ENCODE measurements at places on chromosomes 1 and 21. TPM values are rescaled to one million over a fixed set of nuclear protein-coding genes. Genes with fewer than 3 reads are reported as not detected.

DNA sequence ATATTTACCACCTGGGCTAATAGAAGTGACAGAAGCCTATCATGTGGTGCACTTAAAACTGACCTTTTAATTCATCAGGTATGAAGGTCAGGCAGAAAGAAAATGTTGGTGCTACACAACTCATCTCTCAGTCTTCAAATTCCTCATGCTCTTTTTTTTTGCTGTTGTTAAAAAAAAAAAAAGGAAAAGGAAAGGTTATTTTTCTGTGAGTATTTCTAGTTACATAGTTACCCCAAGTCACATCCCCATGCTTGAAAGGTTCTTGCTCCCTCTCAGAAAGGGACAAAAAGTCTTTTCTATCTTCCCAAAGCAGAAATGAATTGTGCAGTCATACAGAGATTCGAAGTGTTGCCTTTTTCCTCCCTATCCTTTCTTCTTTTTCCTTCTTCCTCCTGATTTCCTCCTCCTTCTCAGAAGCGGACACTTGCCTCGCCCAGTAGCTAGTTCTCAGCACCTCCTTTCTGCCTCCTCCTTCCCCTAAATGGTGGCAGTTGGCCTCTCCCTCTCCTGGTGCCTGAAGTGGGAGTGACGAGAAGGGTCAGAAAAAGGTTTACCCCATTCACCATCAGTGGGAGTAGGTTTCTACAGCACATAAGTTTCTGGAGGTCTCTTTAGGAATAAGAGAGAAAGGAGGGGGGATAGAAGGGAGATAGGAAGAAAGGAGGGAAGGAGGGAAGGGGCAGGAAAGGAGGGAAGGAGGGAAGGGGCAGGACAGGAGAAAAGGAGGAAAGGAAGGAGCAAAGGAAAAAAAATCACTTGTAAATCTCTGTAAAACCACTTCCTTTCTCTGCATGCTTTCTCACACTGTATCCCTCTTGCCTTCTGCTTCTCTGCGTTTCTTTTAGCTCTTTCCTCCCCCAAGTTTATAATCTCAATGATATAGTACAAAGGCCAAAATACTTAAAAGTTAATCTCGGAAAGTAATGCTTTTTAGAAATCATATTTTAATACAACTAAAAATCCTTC lies 20.4 kb upstream of the C1orf105 start:
- no peak for DNase-seq

GRCh38 chr1:63774617-63775417 lies 1.0 kb downstream of the ROR1 start:
- no peak for DNase-seq

DNA sequence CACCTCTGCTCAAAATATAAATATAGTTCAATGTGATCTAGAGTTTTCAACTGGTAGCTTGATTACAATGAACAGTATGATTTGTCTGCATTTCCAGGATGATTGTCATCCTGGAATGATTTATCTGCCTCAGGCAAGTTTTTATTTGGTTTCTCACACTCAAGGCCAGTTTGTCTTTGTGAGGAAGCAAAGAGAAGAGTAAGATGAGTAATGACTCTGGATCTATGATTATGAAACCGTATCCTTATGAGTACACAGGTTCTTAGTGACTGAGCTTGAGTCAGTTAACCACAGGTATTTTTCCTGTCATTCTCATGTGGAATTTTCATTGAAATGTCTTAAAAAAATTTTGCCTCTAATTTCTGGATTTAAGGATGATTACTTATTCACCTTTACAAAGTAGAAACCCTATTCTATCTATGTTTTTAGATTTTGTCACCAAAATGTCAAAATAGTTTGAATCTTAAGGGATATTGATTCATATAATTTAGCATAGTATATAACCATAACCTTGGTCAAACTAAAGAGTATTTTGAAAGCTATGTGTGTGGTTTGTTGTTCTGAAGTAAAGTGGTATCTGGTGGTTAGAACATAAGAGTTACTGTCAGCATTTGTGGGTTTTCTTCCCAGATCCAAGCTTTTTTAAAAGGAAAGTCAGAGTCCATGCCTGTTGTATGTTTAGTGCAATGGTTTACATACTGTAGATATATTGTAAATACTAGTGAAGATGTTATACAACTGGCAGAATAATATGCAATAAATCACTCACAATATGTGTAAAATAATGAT lies 145.0 kb downstream of the RASAL2 start:
- DNase-seq: no peak

DNA sequence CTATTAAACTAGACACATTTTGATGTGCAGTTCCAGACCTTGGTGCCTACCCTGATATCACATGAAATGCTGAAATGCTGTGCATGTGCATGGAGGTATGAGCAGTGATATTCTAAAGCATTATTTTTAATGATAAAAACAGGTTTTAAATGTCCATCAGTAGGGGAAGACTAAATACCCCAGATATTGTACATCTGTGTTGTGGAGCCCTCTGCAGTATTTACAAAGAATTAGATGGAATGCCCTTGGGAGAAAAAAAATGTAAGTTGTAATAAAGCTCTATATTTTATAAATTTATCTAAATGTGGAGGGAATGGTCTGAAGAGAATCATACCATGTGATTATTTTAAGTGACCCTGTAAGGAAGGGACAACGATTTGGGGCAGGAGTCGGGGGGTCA lies 39.1 kb upstream of the IGSF5 start:
- DNase-seq: no peak

DNA sequence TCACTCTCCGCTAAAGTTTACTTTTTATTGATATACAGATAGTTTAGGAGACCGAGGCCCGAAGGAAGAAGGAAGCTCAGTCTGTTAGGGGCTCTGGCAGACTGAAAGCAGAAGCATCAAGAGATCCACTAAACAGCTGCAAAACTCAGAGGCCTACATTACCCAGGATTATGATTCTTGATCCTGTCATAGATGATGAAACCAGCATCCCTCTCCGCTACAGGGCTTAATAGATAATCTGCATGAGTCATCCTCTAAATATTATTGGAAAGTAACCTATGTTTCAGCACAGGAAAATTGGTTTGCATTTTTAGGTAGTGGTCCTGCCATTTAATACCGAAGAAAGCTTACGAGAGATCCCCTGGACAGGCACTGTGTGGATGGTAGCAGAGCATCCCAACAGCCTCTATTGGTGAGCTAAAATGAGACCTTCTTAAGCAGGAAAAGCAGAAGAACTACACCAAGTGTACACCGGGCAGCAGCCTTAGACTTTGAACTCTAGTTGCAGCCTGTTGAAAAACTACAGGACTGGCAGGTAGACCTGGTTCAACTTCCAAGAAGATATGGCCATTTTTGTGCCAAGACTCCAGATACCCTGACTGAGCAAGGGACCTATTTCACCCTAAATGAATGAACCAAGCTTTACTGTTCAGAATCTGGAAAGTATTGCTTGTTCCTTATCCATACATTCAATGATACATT lies 6.8 kb downstream of the CASQ2 start:
- DNase-seq: no peak

GRCh38 chr1:111275079-111275478 lies 15.6 kb upstream of the CHIA start:
- DNase-seq: no peak

- DNase-seq: no peak
Measured at GRCh38 chr1:193118803-193119730, 2.8 kb upstream of the CDC73 start.

DNA sequence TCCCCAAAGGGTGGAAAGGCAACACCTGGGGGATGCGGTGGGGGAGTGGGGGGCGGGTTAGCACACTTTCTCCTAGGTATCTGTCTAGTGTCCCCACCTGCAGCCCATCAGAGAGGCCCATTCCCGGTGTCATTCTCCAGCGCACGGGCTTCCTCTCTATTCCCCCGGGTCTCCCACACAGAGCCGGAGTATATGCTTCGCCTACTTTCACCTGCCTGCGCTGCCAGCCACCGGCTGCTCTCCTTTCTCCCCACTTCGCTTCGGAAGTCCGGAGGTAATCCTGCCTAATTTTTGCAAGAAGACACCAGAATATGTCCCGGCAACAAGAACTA lies 852 bp downstream of the RGS7 start:
- DNase-seq: no peak

DNA sequence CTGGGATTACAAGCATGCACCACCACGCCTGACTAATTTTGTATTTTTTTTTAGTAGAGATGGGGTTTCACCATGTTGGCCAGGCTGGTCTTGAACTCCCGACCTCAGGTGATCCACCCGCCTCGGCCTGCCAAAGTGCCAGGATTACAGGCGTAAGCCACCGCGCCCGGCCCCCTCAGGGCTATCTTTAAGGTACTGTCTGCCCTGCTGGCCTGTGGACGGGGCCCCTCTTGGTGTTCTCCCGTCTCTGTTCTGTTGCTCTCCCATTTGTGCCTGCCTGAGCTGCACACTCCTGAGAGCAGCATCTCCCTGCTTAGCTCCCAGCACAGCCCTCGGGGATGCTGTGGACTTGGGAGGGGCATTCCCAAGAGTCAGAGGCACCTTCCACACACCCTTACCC lies 13.9 kb downstream of the MYBPH start:
- DNase-seq: no peak

GRCh38 chr1:28249866-28250295 lies 9.4 kb upstream of the SESN2 start:
- DNase-seq: no peak

DNA sequence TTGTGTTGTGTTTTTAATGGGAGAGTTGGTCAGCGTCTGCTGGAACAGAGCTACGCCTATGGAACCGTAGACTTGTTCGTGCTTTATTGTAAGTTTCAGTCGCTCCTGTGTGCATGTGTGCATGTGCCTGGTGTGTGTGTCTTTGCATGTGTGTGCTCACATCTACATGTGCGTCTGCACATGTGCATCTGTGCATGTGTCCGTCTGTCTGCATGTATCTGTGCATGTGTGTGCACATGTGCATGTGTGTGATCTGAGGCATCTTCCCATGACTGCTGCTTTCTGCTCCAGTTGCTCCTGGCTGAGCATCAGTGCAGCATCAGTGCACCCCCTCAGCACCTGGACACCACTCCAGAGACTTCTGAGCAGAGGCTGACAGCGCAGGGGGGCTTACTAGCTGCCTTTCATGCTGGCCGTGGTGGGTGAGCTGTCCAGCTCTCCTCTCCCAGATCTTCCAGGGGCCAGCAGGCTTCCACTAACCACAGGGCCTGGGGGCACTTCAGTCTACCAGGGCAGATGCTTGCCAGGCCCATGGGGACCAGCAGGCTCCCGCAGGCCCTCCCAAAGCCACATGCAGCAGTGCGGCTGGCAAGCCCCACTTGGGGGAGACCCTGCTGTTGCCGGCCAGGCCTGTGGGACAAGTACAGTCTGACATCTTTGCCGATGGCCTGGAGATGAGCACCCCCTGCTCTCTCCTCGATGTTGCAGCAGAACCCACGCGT lies 47.8 kb upstream of the PCBP3 start:
- DNase-seq: no peak

DNA sequence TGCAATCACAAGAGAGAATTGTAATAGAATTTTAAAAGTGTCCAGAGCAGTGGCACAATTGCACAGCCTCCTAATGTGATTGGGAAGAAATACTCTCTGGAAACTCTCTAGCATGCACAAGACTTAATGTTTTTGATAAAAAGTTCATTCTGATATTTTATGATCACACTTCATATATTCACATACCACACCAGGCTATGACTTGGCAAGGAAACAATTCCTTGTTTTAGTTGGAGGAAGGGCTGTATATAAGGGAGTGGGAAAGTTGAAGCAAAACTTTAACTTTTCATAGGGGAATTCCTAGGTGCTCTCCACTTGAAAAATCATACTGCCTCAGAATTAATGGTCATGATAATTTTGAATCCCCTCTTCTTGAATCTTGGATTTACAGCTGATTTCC lies 61.5 kb upstream of the ASB17 start:
- DNase-seq: no peak

DNA sequence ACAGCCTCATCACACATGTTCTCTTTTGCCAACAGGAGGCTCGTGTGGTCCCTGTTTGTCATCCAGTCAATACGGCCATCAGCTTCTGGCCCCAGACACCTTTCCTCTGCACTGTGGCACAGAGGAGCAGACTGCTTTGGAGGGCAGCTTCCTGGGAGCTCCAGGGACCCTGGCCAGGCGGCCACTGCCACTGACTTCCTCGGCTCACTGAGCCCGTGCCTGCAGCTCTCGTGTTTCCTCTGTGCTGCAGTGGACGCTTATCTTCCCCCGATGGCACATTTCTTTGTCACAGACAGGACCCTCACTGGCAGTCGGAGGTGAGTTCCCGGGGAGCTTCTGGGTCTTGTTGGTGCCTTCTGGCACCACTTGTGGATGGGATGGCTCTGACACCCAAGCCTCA lies 67.0 kb upstream of the DIRAS3 start:
- no peak for DNase-seq

GRCh38 chr1:67489643-67490042 lies 59.4 kb upstream of the SERBP1 start:
- DNase-seq: peak; percentile 19

GRCh38 chr1:165882168-165882837 lies 54.9 kb downstream of the UCK2 start:
- DNase-seq: no peak

- DNase-seq: no peak
Measured at GRCh38 chr1:32693455-32694174, 9.0 kb downstream of the SYNC start.

DNA sequence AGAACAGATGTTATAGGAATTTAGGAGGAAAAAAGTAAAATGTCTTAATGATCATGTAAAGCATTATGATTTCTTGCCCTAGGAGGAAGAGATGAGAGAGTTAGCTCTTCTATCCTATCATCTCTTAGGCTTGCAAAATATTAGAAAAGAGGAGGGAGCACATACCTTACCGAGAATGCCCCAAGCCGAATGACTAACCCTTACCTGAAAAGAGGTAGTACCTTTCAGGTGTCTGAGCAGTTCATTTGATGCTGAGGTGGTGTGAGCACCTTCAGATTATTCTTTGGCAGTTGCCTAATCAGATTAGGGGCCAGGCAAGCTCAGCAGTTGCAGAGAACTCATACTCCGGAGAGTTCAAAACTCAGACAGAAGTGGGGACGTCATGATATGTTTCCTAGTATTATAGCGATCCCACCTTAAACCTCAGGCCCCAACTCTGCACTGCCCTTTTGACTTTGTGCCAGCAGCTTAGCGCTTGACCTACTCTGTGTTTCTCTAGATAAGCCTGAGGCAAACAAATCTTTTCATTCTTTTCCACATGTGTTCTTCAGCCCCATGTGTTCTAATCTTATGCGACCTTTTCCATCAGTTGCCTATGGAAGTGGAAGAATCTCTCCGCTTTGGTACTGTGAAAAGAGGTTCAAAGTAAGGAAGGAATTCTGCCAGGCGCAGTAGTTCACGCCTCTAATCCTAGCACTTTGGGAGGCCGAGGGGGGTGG lies 52.5 kb downstream of the ATP2B4 start:
- DNase-seq: no peak

DNA sequence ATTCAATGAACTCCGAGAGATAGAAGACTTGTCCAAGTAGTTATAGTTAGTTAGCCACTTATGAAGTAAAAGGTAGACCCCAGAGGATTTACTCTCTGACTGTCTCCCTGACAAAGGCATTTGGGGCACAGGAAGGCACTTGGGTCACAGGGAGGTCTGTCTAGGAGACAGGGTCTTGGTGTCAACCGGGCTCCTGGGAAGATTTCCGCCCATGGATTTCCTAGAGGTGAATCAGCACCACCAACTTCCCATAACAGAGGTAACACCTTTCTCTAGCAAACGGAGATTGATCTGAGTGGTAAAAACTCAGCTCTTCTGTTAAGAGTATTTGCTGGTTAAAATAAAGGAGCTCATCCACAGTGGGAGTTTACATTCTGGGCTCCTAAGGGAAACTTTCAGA lies 16.4 kb downstream of the CCN1 start:
- DNase-seq: no peak

The TNN gene
- 0.09 TPM for total RNA-seq

The SLFNL1 gene
- total RNA-seq: not detected

The ST6GALNAC3 gene
- total RNA-seq: 0.29 TPM

The NEXN gene
- 0.60 TPM for total RNA-seq

The LCK gene
- total RNA-seq: 0.38 TPM

The MAGI3 gene
- total RNA-seq: 6.1 TPM

The LRRC7 gene
- 0.49 TPM for total RNA-seq

The RAB25 gene
- 0.27 TPM for total RNA-seq

The FMO2 gene
- 0.22 TPM for total RNA-seq

The SLC45A1 gene
- not detected for total RNA-seq

Data from K562 (cell line).